SK-N-MC (cell line): ENCODE measurements at places on chromosomes 13 and 19.

- DNase-seq = no peak
These were observed 5.3 kb downstream of the RAB20 start for GRCh38 chr13:110556224-110556606.

GRCh38 chr13:114033541-114034315, 59.9 kb upstream of the C13orf46 start:
- no peak for DNase-seq

DNA sequence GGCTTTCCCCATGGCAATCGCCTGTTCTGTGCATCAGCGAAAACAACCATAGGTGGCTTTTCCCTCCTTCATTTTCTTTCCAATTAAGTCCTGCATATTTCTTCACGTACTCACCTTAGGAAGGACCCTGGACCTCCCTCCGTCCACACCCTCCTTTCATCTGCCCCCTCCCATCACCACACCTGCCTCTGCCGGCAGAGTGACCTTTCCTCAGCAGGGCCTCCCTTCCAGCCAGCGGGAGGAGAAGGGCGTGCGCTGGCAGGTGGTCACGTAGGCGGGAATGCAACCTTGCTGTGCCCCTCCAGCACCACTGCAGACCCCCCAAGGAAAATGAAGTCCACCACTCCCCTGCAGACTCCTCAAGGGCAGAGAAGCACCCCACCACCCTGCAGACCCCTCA, 61.1 kb downstream of the GSX1 start:
- DNase-seq = no peak

DNA sequence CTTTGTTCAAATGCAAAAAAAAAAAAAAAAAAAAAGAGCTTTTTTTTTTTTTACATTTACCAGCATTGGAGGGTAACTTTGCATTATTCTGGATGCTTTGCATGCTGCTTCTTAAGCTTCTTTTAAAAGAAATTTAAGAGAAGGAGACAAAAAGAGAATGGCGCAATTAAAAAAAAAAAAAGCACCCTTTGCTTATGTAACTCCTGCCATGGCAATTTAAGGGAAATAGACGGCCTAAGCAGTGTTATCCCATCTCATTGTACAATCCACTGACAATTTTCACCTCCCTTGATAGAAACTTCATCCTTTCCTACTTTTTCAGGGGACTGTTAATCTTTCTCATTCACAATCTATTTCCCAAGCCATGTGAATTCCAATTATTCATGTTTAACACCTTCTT, 129.8 kb downstream of the KCTD12 start:
- no peak for DNase-seq

- no peak for DNase-seq
These were observed 201.3 kb upstream of the SERP2 start for GRCh38 chr13:44172281-44172810.

DNA sequence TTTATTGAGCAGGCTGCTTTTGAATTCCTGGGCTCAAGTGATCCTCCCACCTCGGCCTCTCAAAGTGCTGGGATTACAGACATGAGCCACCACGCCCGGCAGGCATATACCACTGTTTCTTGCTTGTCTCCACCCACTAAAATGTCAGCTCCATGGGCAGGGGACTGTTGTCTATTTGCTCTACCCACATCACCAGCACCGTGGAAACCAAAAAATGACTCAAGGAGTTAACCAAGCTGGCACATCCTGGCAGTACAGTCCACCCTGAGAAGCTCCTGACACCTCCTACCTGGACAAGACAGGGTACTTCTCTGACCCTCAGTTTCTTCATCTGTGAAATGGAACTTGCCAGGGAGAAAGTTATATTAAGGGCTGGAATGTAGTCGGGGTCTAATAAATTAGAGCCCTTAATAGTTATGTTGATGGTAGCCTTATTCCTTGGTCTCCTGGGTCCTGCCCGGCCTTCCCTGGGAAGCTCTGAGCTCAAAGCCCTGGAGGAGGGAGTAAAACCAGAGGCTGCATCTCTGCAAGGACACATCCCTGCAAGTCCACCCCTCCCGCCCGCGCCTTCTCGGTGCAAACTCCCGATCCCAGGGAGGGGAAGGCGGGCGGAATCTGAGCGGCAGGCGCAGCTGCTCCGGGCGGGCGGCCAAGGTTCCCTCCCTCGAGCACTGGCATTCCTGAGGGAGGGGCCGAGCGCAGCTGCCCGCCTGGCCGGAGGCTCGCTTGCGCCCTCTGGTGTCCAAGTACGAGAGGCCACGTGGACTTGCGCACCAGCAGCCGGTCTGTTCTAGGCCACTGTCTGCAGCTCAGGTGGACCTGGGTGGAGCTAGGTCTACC, 14.1 kb downstream of the RDH8 start:
- DNase-seq = no peak

DNA sequence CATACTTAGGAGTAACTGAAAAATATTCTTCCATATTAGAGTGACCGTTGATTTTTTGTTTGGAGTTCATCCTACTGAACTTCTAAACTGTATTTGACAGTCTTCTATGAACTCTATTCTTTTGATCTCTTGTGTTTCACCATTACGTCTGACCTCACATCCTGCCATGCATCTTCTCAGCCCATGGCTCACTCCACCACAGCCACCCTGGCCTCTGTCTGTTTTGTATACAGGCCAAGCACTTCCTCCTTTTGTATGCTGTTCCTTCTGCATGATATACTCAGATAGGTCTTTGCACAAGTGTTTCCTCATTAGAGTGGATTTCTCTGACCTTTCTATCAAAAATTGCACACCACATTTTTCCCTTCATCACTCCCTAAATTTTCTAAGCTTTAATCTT, 119.9 kb downstream of the MAB21L1 start:
- DNase-seq = no peak

- no peak for DNase-seq
These were observed 87.0 kb upstream of the TSHZ3 start for GRCh38 chr19:31436121-31436776.
